ENCODE measurements at places on chromosomes 1 and 21.

- no peak for DNase-seq
Observed at GRCh38 chr1:67496329-67496728, 66.1 kb upstream of the SERBP1 start.

GRCh38 chr1:41350055-41350378, 11.2 kb upstream of the FOXO6 start:
- DNase-seq = no peak

GRCh38 chr21:26835027-26835713, 10.0 kb downstream of the ADAMTS1 start:
- DNase-seq = no peak

DNA sequence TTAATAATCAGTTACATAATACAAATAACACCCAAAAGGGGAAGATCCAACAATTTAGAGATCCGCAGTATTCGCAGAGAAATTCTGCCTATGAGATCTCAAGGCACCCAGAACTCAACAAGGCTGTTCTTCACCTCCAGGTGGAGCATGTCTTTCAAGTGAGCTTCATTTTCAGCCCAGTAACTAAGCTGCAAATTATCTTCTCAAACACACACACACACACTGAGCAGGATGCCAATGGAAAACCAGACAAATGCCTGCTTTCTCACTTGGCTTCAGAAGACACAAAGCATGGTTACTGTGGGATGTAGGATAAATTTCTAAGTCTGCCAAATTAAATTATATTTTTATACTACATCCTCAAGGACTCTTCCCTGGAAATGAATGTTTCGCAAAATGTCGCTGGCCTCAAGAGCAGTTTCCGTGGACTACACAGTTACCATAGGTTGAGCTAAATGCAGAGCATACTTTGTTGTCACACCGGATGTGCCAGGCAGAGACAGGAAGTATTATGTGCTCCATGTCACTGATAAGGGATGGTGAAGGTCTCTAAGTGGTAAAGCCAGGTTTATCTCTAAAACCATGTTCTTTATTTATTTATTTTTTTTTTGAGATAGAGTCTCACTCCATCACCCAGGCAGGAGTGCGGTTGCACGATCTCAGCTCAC, 30.3 kb downstream of the UBR4 start:
- DNase-seq = peak; percentile 54

DNA sequence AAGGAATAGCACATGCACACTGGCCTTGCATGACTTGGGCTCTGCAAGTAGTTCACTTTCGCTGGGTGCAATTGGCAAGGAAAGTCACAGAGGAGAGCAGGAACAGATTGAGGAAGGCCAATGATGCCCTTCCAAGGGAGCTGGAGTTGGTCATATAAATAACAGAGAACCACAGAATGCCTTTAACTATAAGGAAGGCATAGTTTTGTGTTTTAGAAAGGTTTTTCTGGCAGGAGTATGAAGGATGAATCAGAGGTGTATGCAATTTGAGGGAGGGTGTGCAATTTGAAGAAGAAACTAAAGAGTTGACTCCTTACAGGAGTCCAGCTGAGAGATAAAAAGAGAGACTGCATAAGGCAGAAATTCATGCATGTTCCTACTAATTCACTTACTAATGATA, 112.1 kb downstream of the PHTF1 start:
- DNase-seq = no peak

DNA sequence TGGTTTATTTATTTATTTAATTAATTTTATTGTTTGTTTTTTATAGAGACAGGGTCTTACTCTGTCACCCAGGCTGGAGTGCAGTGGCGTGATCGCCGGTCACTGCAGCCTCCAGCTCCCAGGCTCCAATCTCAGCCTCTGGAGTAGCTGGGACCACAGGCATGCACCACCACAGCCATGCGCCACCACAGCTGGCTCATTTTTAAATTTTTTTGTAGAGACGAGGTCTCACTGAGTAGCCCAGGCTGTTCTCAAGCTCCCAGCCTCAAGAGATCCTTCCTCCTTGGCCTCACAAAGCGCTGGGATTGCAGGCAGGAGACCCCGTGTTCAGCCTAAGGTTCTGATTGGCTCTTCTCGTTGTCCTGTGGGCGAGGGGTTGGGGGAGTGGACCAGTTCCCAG, 22.1 kb downstream of the UMODL1 start:
- no peak for DNase-seq

GRCh38 chr1:234148816-234149215, 224.4 kb upstream of the COA6 start:
- no peak for DNase-seq

DNA sequence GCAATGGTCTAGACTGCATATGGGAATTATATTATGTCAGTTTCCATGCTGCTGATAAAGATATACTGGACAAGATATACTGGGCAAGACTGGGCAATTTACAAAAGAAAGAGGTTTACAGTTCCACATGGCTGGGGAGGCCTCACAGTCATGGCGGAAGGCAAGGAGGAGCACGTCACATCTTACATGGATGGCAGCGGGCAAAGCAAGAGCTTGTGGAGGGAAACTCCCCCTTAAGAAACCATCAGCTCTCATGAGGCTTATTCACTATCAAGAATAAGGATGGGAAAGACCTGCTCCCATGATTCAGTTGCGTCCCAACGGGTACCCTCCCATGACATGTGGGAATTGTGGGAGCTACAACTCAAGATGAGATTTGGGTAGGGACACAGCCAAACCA, 21.2 kb downstream of the CCT8 start:
- no peak for DNase-seq

- DNase-seq = no peak
Observed at GRCh38 chr1:1921459-1921862, 2.4 kb upstream of the TMEM52 start.

DNA sequence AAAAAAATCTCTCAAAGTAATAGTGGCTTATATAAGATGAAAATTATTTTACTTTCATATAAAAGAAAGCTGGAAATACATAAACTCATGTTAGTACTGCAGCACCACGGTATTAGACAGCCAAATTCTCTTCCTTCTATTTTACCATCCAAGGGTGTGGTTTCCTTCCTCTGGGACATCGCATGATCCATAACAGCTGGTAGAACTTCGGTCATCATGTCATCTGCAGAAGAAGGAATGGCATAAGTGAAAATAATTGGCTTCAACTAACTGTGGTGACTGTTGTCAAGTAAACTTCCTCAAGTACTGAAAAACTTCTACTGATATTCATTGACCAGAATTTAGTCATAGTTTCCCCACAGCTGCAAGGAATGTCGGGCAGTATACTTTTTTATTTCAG, 28.3 kb upstream of the IFI44L start:
- DNase-seq = no peak

DNA sequence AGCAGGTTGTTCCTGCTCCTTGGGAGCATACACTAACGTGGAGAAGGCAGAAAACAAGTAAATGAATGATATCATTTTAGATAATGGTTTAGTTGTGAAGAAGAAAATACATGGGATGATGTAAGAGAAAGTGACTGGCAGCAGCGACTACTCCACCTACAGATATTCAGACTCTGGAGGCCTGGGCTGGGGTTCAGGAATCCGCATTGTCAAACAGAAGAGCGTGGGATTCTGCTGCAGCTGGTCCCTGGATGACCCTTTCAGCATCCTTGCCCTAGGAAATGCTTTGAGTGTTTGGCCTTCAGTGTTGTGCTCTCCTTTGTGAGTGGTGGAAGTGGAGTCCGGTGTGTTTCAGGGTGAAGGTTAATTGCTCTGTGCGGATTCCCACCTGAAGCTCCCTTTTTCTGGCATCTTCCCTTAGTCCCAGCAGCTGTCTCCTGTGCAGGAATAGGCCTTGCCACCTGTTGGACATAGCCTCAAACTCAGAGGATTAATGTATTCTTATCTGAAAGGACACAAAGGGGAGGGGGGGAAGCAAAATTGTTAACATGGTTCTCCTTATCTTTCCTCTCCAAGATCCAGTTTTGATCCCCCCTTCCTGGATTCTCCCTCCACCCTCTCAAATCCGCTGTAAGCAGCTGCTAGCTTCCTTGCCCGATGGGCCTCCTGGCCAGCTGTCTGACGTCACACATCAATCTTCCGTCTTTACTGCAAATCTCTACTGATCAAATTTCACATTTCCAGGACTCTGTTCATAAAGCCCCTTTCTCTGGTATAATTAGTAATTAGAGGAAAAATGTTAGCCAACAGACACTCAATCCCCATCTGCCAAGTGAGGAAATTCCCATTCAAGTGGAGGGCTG, 68.3 kb upstream of the SPAG17 start:
- no peak for DNase-seq

GRCh38 chr21:32281531-32281930, 2.7 kb upstream of the MIS18A start:
- no peak for DNase-seq

DNA sequence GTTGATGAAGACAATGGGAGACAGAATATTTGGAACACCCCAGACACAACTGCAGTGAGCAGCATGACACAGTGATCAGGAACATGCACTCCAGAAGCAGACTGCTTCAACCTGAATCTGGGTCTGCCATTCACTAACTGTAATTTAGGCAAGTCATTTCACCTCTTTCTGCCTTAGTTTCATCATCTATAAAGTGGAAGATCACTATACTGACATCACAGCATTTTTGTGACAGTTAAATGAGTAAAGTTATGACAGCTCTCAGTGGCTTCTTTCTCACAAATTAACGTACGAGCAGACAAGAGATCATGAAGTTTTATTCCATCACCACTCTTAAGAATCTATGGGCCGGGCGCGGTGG, 14.3 kb downstream of the LRRC41 start:
- no peak for DNase-seq

DNA sequence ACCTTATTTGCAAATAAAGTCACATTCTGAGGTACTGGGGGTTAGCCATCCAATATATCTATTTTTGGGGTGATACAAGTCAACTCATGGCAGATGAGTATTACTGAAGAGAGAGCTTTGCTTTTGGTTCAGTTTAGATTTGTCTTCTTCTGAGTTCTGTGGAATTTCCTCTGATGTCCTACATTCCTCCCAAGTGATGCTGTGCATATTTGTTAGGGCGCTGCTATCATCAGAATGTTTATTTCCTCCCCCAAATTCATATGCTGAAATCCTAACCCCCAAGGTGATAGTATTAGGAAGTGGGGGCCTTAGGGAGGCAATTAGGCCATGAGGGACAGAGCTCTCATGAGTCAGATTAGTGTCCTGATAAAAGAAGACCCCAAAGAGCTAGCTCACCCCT, 96.2 kb upstream of the WLS start:
- no peak for DNase-seq

DNA sequence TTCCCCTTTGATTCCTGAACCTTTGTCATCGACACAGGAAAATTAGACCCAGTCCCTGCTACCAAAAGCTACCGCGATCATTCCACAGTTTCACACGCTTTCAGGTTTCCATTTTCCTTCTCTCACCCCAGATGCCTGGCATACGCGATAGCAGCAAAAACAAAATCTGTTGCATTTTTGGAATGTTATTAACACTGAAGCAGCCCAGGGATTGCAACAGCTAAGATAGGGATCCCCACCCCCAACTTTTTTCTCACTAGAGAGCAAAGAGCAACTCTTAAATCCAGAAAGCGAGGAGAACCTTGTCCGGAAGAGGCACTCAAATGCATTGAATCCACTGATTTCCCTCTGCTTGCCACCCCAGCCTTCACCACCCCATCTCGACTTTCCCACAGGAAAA, 8.9 kb downstream of the OVAAL start:
- no peak for DNase-seq

DNA sequence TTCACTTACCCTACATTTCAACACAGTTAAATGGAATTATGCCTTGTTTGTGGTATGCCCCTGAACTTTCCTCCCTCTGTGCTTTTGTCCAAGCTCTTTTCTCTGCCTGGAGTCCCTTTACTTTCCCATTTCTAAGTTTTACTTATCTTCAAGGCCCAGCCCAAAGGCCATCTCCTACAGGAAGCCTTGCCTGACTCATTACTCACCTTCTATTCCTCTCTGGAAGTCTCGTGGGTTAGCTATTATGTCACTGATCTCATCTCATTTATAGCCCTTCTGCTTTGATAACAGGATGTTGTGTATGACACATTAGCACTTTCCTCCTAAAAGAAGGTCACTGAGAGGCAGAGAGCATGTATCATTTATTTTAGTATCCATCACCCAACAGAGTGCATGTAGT, 78.8 kb upstream of the CD1D start:
- DNase-seq = peak; percentile 85

DNA sequence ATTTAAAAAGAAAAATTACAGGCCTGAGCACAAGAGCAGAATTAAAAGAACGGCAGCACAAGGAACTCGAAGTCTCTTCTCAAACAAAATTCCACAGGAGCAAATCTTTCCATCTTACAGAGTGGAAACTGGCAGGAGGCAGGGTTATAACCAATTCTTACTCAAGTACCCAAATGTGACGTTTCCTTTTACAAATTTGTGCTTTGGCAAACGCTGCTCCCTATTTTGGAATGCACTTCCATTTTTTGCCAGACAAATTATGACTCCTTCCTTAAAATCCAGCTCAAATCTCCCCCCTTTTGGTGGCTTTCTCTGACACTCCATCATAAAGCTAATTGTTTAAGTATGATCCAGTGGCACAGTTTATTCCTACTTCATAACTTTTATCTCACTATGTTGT, 7.8 kb downstream of the ERI3 start:
- DNase-seq = no peak

DNA sequence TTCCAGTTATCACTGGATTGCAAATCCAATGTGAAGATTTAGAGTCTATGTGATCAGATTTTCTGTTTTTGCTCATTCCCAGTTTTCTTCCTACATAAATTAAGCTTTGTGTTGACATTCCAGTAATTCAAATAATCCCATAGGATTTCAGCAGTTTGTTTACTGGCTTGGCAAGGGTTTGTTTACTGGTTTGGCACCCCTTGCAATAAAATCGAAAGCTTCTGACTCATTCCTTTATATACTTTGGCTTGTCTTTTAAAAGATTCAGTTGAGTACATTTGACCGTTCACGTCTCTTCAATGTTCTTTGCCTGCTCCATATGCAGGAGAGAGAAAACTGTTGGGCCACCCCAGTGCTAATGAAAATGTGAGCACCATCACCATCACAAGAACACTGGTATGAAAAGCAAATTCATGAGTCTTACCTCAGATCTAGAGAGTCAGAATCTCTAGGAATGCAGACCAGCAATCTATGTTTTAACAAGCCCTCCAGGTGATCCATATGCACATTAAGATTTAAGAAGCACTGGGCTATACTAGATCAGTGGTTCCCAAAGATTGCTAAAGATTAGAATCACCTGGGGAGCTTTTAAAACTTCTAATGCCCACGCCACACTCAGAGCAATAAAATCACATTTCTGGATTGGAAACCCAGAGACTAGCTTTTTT, 32.8 kb downstream of the ZC3H11B start:
- DNase-seq = no peak

DNA sequence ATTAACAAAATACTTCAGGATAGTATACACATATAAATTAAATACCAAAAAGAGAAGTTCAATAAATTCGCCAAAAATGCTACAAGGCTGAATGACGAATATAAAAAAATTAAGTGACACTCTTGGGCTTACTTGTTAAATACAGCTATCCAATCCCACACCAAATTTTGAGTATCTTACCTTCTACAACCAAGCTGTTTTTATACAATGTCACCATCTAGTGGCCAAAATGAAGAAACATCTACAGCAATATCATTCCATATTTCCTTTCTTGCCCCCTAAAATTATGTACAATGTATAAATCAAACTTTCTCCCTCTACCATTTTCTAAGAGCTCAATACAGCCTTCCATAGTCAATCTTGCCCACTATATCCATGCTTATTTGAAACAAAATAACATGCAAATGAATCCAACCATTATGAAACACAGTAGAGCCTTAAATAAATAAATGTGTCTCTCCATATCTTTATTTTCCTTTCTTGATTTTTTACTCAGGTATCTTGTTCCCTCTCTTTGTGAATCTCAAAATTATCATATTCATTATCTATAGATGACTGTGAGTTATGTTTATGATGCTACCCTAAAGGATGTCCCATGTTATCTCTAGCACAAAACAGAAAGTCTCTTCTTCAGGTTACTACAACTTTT, 86.3 kb downstream of the ACBD6 start:
- DNase-seq = peak; percentile 60
